Large intestine (tissue), 12 donors: ENCODE measurements at places on chromosomes 3 and 15.

DNA sequence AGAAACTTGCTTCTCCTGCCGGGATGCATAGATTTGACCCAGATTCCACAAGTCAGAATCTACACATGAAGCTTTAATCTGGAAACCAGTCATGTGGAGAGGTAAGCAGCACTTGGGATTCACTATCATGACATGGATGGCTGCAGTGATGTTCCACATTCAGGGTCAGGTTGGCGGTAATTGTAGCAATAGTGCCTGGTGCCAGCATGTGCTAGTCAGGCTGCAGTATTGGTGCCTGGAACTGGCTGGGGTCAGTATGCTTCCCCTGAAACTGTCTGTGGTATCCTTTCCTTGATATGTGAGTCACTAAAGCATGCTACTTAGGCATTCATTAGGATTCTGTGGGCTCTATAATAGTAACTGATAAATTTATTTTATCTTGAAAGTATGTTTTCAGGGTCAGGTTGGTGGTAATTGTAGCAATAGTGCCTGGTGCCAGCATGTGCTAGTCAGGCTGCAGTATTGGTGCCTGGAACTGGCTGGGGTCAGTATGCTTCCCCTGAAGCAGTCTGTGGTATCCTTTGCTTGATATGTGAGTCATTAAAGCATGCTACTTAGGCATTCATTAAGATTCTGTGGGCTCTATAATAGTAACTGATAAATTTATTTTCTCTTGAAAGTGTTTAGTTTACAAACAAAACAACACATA, 1439.2 kb downstream of the ZPLD1 start:
- DNase-seq = no peak

DNA sequence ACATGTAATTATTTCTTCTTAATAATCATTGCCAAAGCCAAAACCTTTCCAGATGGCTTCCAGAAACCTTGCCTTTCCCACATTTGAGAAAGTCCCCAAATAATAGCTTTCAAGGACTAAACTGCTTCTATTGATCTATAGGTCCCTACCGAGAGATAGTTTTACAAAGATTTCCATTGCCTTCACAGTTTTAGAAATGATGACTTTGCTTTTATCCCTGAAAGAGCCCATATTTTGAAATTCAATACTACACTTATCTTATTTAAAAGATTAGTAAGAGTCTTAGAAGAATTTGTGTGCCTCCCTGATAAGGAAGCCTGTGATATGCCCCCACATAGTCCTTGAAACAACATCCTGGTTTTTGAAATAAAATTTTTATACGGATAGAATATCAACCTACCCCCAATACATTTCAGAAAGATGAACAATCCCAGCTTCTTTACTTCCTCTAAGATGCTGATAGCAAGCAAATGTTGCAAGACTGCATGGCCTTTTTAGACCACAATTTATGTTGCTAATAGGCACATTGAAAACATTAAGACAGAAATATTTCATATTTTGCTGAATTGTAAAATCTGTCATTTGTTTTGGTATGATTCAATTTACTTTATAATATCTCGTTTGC, 146.3 kb downstream of the TMCO5A start:
- DNase-seq = no peak

DNA sequence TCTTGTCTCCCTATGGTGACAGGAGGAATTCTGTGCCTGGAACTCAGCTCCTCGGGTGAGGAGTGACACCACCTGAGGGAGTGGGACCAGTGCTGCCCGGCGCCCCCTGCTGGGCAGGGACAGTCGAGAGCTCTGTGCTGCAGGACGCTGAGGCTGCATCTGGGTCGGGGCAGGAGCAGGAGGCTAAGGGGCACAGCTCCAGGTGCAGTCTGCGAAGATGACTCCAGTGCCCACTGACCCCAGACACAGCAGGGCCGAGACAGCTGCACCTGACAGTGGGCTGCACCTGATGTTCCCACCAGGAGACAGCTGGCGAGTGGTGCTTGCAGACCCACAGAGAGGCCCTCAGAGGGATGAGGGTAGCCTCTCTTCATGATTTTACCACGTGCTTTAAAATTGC, 152.9 kb downstream of the ATP10A start:
- peak; percentile 22 for DNase-seq

DNA sequence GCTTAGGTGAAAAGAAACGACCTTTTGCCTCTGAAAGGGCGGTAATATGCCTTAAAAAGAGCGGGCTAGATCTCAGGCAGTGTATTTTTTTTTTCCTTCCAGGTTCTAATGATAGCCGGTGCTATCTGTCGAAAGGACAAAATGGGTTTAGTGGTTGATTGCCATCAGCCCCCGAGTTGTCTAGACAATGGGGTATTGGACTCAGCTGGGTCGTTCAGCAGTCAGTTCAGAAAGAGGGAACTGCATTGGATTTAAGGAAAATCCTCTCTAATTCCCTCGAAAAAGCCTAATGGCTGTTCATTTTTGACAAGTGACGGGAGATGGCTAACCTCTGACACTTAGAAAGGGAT, 728 bp downstream of the EIF2B5 start:
- no peak for DNase-seq

DNA sequence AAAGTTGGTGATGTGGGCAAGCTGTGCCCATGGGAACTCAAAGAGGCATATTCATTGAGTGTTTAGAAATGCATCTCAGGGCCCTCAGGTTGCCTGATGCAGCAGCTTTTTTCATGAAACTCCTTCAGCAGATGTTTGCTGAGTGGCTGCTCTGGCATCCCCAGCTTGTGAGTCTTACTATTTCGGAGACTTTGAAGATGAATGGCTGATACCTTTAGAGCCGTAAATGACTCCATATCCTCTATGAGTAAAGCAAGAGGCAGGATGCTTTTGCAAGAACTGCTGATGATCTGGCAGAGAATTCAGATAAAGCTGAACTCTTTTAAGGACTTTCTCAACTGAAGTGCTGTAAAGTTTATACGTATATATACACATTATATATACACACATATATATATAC, 384.3 kb downstream of the CACNA2D3 start:
- no peak for DNase-seq

DNA sequence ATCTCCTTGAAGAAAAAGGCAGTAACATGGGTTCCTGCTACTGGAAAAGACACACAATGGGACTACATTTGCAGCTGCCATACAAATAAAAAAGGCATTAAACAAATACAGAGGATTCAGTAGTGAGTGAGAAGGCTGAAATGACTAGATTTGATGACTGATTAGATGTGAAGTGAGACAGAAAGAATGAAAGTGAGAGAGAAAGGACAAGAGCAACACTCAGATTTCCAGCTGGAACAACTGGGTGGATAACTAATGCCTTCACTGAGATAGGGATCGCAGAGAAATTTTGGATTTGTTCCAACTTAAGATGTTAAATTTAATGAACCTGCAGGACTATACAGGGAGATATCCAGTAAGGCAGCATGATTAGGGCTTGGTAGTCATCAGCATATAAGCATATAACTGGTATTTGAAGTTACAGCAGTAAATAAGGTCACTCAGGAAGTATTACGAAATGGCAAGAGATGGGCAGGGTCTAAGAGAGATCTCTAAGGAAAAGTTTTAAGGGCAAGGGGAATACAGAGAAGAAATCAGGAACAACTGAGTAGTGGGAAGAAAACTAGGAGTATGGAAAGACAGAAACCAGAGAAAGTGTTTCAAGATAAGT, 8.2 kb downstream of the OSBPL11 start:
- no peak for DNase-seq

- DNase-seq = no peak
Measured at GRCh38 chr15:58698887-58699641, 50.4 kb downstream of the ADAM10 start.

GRCh38 chr3:154956815-154957214, 123.3 kb upstream of the MME start:
- peak; percentile 25 for DNase-seq

DNA sequence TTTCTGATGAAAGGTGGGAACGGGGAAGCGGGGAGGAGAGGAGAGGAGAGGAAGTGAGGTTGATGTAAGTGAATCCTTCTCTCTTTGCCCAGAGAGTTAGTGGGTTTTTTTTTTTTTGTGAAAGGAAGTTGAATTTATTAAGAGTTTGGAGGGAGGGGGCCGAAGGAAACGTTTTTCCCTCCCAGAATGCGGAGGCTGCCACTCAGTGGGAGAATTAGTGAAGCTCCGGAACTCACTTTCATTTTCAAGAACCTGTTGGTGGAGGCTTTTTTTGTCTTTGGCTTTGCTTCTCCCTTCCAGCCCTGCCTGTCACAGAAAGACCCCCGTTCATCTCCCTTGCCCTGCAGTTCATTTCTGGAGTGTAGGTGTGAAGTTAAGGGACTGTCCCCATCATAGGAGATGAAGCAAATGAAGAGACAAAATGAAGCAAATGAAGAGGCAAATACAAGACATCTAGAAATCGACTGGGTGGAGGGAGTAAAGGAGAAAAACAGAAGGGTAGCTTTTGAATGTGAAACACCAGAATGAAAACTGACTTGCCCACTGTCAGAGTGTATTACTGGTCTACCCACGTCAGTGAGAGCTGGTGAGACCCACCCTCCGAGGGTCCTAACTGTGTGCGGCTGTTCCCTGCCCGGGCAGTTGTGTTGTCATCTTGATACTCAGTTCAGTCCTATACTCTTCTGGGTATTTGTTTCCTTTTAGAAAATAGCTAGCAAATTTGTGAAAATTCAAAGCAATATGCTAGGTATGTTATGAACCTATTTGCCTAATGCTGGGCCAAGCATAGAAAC, 91.5 kb downstream of the ITPR1 start:
- DNase-seq = peak; percentile 18

DNA sequence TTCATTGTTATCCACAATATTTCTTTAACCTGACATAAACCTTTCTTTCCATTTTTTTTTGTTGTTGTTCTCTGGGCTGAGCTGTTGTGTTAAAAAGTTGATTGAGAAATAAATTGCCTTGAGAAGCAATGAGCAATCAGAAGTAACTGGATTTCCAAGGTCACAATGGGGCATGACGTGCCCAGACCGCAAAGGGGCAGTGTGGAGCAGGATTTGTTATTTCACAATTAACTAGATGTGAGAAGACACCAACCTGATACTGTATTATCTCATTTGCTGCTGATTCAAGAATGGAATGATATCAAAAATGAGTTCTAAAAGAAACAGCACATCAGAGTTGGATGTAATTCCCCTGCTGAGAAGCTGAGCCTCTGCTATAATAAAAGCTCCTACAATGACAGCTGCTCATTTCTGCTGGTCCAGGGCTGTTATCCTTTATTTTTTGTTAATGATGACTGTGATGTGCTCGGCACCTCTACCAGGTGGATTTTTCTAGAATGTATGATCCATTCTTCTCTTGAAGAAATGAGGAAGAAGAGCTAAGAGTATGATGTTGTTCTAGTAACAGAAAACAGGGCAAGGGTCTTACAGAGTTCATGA, 28.1 kb downstream of the CPNE4 start:
- DNase-seq = no peak

GRCh38 chr3:181859518-181859917, 147.8 kb downstream of the SOX2 start:
- no peak for DNase-seq

GRCh38 chr3:132641837-132642538, 17.6 kb downstream of the ACAD11 start:
- no peak for DNase-seq

GRCh38 chr3:195524171-195524896, 18.8 kb downstream of the PPP1R2 start:
- DNase-seq = no peak

GRCh38 chr3:84717894-84718293, 240.9 kb upstream of the CADM2 start:
- no peak for DNase-seq

- DNase-seq = no peak
Measured at GRCh38 chr3:145911016-145911415, 250.0 kb downstream of the PLOD2 start.

DNA sequence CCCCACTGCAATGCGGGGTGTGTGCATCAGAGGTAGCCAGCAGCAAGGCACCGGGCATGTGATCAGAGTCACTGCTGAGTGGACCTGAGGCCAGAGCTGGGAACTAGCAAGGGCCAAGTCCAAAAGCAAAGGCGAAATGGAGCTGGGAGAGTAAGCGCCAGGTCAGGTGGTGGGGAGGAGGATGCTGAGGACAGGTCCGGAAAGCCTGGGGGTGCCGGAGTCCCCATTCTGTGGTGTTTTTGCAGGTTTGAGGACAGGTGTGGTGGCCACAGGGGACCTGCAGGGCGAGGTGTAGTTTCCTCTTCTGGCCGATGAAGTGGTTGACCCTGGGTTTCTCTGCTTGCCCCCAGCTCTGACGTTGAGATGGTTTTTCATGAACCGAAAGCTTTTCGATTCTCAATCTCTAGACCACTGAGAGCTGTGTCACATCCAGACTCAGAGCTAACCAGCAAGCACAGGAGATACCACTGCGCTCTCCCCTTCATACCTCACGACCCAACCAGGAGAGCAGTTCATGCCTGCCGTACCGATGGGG, 35.0 kb upstream of the HES1 start:
- DNase-seq = peak; percentile 63

DNA sequence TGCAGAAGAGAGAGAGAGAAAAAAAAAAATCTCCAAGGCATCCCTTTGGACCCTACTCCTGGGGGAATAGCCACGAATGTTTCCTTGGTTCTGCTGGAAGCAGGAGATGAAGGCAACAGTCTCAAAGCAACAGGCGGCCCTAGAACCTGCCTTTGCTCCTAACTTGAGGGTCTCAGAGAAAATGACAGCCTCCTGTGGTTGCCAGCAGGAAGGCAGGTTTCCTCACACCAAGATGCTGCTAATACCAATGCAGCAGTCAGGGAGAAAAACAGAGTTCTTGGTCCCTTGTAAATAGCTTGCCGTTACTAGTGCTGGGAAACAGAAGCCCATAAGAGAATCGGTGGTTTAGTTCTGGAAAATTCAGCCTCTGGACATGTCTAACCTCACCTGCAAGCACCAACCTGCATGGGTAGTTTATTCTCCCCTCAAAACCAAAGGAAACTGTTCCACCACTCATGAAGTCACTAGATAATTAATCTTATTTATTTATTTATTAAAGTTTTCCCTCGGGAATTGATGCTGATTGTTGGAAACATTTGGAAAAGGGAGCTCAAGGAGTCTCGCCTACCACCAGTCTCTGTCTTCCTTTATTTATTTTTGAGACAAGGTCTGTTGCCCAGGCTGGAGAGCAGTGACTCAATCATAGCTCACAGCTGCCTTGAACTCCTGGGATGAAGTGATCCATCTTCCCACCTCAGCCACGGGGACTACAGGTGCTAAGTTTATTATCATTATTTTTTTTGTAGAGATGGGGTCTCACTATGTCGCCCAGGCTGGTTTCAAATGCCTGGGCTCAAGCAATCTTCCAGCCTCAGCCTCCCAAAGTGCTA, 883 bp upstream of the FRMD4B start:
- DNase-seq = no peak

DNA sequence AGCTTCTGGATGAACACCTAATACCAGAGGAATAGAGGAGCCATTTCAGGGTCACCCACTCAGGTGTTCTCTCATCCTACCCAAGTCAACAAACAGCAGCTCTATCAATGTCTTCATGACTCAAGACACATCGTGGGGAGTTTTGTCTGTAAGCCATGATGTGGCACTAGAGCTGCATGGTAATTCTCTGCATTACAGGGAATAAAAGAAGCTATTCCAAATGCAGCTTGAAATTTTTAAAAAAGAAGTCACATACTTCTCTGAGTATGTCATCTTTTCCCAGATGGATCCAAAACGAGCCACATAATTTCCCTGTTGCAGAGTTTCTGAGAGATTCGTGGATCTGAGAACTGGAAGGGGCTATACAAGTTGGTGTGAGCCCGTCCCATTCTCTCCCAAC, 6.1 kb upstream of the THSD4 start:
- no peak for DNase-seq
